ENCODE measurements at places on chromosomes 2 and 18.

DNA sequence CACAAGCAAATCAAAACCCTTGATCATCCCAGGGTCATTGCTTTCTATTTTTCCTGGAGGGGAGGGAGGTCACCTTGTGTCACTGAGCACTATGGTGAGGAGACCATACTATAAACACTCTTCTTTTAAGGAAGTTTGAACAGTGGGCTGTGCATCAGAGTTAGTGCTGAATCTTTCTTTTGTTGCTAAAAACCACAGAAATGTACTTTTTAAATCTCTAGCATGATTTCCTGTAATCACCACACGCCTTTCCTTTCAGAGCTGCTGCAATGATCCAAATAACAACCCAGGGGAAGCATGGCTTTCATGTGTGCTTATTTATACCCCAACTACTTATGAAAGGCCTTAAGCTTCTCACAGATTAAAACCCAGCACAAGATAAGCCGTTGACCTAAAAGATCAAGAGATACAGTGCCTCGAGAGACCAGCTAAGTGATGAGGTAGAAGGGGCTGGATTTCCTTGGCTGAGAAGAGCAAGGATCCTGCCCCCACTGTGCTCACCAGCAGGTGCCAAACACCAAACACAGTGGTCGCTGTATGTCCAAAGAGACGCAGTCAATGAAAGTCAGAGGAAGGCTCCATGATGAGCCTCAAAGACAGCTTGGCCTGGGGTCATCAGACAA lies 34.7 kb downstream of the TRABD2A start:
- DNase-seq: no peak

DNA sequence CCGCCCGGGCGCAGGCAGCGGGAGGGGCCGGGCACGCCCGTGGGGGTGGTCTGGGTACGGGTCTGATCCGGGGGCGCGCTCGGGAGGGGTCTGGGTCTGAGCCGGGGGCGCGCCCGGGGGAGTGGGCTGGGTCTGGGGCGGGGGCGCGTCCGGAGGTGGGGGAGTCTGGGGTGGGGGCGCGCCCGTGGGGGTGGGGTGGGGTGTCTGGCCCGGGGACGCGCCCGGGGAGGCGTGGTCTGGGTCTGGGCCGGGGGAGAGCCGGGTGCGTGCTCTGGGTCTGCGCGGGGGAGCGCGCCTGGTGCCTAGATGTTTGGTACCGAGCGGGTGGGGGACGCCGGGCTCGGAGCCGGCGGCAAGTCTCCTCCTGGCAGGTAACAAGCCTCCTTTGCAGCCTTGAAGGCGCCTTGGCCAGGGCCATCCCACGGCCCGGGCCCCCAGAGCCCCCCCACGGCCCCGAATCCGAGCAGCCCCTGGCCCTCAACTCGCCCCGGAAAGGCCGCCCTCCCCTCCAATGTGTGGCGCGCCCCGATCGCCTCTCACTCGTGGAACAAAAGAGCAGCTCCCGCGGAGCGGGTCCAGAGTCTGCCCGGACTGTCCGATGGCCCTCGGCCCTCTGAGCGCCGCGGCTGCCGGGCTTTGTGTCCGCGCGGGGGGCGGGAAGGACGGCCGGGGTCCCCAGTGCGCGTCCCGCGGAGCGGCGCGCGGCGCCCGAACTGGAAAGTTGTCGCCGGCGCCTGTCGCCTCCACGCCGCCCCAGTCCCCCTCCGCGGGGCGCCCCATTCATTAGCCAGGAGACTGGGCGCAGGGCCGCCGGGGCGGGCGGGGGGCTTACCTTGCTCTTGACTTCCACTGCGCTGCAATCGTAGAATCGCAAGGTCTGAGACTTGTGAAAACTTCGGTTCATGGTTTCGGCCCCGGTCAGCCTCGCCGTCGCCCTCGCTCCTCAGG lies 595 bp downstream of the PARD6G start:
- peak; percentile 32 for DNase-seq

GRCh38 chr2:232076272-232076671 lies 114.8 kb downstream of the DIS3L2 start:
- no peak for DNase-seq

DNA sequence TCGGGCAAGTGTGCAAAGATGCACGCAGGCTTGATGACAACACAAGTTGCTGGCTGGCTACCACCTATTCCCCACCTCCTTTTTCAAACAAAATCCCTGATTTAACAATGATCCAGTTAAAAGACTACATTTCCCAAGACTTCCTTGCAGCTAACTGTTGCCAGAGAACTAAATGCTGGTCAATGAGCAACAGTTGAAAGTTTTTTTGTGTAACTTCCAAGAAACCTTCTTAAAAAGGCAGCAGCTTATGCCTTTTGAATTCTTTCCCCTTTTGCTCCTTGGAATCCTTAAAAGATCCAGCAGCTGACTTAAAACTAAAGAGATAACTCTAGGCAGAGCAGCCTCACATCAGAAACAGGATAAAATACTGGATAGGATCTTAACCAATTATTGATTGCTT lies 38.5 kb downstream of the NPHP1 start:
- no peak for DNase-seq

DNA sequence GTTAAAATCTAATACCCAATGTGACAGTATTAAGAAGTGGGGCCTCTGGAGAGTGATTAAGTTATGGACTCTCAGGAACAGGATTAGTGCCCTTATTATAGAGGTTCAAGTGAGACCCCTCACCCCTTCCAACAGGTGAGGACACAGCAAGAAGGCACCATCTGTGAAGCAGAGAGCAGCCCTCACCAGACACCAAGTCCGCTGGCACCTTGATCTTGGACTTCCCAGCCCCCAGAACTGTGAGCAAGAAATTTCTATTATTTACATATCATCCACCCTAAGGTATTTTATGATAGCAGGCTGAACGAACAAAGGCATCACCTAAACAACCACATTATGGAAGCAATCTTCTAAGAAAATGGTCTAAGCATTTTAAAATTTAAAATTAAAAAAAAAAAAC lies 59.0 kb downstream of the HDAC4 start:
- DNase-seq: no peak

GRCh38 chr2:74910245-74910644 lies 48.2 kb upstream of the POLE4 start:
- no peak for DNase-seq

DNA sequence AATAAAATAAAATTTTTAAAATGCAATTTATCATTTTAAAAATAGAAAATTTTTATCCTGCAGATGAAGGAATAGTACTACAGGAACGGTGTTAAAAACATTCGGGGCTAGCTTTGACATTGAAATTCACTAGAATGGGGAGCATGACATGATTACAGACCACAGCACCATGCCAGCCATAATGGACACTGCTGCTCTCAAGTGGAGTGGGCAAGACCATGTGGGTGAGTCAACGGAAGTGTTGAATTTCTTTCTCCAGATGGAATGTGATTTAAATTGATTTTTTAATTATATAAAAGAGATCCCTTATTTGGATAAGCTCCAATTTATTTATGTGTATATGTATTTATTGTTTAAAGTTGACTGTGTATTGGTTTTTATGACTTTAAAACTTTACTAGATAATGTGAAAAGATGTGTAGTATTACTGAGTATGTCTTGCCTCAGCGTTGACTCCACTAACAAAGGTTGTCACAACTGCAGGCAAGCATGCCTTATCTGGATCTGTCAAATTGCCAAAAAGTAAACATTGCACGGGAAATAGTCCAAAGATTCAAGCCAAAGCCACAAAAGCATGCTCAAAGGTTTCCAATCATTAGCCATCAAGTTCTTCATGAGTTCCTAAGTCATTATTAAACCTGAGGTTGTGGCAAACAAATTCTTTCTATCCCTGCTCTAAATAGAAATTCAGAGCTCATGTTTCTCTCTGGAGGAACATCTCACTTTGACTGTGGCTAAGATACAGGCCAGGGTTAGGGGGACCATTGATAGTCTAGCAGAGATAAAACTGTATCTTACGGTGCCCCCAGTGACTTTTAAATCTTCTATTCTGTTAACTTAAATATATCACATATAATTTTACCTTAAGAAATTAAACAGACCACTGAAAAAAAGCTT lies 536.9 kb downstream of the TMX3 start:
- DNase-seq: no peak

DNA sequence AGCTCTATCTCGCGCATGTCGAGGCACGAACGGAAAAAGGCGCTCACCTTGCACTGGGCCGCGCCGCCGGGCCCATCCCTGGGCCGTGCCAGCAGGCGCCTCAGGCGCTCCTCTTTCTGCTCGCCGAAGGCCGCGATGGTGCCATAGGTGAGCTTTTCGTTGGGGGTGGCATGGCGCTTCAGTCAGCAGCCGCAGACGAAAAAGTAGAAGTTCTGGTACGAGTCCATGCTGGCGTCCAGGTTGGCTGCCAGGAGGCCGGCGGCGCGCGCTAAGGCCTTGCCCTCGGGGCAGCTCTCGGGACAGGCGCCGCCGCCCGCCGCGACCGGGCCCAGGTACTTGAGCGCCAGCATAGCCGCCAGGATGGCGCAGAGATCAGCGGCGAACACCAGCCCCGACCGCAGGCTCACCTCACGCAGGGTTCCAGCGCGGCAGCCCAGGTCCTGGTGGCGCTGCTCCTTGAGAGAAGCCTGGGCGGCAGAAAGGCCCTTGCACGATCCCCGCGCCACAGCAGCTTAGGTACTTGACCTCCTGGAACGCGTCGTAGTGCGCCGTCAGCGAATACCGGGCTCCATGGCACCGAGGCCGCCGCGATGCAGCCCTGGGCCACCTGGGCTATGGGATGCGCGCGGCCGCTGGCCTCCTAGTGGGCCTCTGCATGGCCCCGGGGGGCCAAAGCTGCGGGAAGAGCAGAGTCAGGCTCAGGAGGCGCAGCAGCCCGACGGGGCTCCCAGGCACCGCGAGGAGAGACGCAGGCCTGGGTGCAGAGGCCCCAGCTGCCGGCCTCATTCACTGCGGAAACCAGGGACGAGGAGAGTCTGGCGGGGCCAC lies 12.8 kb downstream of the ALPG start:
- peak; percentile 68 for DNase-seq

DNA sequence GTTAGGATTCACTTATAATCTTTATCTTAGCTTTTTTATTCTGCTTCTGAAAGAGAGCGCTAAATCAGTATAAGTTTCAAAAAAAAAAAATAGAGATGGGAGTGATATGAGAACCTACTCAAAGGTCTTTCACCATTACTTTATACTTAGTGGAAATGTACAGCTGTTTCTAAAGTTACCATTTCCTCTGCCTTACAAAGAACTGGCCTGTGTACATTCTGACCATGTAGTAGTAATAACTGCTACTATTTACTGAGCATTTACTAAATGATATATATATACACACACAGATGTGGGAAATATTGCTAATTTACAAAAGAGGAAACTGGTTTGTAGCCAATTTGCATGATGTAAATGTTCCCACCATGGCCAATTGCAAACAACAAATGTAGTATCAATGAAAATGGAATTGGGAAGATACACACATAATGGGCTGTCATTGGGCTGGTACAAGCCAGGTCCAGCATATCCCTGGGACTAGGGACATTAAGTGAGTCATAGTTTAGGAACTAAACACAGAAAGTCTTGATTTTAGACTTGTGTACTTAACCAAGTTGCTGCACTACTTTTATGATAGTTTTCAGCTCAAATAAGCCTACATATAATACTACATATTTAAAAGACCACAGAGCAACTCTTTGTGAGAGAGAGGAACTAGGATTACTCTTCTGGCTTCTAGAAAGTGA lies 67.1 kb downstream of the DYNC1I2 start:
- no peak for DNase-seq

DNA sequence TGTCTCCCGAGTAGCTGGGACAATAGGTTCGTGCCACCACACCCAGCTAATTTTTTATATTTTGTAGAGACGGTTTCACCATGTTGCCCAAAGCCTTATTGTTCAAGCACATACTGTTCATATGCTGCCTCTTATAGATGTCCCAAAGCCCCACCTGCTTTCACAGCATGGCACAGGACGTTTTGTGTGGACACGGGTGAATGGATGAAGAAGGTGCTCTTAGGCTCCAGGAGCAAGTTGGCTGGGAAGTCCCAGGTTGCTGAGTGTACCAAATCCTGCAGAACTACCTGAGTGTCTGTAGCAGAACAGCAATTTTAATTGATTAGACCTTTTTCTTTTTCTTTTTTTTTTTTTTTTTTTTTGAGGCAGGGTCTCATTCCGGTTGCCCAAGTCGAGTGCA lies 10.5 kb upstream of the SAG start:
- no peak for DNase-seq

DNA sequence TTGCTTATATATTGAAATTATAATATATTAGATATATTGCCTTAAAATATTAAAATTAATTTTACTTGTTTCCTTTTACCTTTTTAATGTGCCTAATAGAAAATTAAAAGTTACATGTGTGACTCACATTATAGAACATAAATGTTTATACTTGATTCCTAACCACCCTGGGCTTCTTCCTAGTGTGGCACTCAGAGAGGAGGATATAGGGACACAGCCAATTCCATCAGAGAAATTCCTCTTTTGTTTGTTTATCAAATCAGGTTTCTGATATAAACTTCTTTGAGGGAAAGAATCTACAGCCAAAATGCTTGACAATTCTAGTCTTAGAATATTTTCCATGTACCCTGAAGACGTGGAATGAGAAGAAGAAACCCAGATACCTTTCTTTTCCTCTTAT lies 348.9 kb upstream of the NRP2 start:
- DNase-seq: no peak

DNA sequence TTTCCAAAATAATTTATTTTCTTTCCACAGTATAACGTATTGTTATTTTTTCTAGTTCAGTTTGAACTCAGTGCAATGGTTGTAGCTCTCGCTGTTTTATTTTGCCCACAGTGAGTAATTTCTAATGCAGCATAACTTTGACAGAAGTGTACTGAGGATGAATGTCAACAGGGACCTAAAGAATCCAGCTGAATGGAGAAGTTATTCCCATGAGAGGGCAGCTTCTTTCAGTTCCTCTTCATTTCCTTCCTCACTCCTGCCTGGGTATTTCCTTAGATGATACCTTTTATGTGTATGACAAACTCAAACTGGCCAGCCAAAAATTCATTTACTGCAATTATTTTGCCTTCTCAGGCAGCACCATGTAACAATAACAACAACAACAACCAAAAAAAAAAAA lies 1223.1 kb upstream of the ZEB2 start:
- DNase-seq: no peak

DNA sequence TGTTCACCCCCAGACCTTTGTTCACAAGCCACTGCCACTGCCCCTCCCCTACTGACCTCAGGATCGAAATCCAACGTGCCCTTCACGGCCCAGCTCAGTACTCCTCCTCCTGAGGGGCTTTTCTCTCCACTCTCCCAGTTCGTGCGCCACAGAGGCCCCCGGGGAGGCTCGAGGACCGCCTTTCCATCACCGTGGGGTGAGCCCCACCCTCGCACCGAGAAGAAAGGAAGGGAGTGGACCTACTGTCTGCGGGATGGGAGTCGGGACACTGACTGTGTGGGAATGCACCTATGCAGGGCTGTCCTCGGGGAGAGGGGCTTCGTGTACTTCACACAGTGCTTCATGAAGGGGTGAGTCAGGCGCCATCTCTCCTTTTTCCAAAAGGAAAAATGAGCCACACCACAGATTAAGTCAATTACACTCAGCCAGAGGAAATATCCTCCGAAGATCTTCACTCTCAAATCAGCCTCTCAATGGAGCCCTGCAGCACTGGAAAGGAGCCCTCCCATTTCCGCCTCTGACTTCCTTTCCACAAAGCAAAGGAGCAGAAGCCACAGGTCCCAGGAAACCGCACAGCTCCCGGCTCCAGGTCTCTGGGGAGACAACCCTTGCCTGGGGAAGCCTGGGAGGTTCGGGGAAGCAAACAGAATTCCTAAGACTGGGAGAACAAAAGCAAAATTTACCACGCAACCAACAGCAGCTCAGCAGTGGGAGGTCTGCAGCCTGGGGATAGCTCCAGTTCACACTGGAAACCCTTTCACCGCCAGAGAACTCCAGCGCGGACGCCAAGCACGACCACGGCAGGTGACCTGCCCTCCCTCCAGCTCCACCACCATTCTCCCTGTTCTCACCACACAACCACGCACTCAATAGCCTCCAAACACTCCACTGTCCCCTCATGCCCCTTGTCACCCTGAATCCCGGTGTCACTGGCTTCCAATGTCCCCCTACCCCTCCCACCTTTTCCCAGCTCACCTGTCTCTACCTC lies 21.6 kb downstream of the ADCY3 start:
- peak; percentile 69 for DNase-seq
